Skin of body (tissue), 3 donors: ENCODE measurements at places on chromosomes 5 and 9.

DNA sequence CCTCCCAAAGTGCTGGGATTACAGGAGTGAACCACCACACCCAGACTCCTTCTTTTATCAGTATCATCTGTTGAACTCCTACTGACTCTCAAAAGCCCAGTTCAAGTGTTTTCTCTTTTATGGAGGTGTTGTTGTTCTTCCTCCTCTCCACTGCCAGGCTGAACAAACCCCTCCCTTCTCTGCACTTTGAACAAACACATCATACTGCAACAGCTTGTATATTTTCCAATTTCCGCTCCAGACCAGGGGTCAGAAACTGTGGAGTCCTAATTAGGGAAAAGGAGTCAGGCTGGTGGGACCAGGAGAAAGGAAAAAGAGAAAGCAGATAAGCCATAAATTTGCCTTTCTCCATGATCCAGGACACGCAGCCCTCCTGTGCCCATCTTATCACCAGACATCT, 148.1 kb upstream of the HMHB1 start:
- DNase-seq, result no peak

GRCh38 chr5:171080186-171080938, 218.5 kb downstream of the RANBP17 start:
- DNase-seq, result no peak

GRCh38 chr9:131636593-131636992, 91.3 kb downstream of the PRRT1B start:
- DNase-seq, result no peak

GRCh38 chr9:68609901-68610415, 69.3 kb upstream of the TMEM252 start:
- no peak for DNase-seq
